ENCODE measurements at places on chromosomes 1 and 21.

DNA sequence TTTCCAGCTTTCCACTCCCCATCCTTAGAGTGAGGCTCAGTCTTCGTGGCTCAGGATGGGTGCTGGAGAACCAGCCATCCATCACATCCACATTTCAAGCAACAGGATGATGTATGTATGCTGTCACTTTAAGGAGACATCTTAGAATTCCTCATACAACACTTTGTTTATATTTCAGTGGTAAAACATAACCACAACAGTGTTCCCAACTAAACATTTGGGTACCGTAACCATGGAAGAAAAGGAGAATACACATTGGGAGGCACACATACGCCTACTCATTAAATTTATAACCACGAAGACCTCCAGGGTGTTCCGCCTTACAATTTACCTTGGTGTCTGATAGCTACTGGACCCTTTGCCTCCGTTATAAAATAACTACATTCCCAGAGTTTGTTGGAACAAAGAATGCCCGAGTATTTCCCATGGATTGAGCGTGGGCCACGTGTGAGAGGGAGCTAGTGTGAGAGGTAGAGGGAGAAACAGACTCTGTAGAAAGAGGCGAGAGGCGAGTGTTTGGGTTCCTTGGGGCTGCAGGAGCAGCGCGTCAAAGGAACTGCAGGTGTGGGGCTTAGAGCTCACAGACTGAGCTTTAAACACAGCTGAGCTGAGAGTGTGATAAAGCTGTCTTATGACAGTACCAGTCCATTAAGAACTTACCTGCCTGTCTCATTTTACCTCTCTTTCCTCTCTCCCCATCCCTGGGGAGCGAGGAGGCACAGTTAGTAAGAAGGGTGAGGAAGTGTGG lies 111.5 kb upstream of the USP24 start:
- peaks cover 3% of the 10 kb centered on the region for H3K4me1 ChIP-seq
- H3K4me3 ChIP-seq, result no peak overlapping the region
- H3K27ac ChIP-seq, result no peak overlapping the region
- H3K27me3 ChIP-seq, result peaks cover 21% of the 10 kb centered on the region
- DNase-seq, result no peak

DNA sequence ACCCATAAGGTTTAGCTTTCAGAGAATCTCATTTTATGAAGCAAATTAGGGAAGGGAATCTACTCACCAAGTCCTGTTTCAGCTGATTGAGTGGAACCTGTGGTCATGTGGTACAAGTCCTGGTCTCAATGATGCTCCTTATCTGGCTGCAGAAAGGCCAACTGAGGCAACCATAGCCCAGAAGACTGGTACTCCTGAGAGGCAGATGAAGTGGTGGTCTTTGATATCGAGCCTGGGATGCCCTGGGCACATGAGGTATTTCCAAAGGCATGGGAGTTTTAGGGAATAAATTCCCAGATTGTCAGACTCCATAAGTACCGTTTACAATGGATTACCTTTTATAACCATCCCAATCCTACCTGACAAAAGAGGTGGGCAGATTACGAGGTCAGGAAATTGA lies 3.3 kb downstream of the MX1 start:
- H3K36me3 ChIP-seq, result peaks cover 5% of the 10 kb centered on the region
- no peak overlapping the region for H3K27ac ChIP-seq
- peaks cover 15% of the 10 kb centered on the region for H3K4me1 ChIP-seq

DNA sequence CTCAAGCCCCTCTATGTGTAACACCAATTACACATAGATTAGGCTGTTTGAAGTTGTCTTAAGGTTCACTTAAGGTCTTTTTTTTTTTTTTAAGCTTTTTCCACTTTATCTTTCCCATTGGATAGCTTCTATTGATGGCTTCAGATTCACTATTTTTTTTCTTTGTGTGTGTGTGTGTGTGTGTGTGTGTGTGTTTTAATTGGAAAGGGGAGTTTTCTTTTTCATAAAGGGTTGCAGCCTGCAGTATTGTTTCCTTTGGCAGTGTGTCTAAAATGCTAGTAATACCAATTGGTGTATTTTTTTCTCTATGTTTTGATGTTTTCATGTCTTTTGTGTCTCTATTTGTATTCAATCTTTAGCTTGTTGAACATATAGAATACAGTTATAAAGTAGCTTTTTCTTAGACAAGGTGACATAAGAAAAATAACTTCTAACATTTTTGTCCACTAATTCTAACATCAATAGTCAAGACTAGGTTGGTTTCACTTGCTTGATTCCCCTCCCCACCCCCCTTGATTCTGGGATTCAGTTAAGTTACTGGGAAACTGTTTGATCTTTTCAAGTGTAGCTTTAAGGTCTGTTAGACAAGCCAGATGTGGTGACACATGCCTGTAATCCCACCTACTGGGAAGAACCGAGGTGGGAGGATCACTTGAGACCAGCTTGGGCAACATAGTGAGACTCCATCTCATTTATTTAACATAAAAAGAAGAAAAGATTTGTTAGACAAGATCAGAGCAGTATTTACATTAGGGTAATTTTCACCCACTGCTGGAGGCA lies 21.4 kb downstream of the PRRC2C start:
- peak overlapping the region; percentile 79 for H3K4me3 ChIP-seq
- H3K27me3 ChIP-seq, result no peaks in the 10 kb centered on the region
- no peak for DNase-seq

- no peak overlapping the region for H3K27ac ChIP-seq
- no peaks in the 10 kb centered on the region for H3K4me1 ChIP-seq
- no peaks in the 10 kb centered on the region for H3K36me3 ChIP-seq
- H3K4me3 ChIP-seq, result no peak overlapping the region
- no peak for DNase-seq
- H3K27me3 ChIP-seq, result no peaks in the 10 kb centered on the region
These were observed 62.4 kb upstream of the TNFSF18 start for GRCh38 chr1:173113015-173113741.

DNA sequence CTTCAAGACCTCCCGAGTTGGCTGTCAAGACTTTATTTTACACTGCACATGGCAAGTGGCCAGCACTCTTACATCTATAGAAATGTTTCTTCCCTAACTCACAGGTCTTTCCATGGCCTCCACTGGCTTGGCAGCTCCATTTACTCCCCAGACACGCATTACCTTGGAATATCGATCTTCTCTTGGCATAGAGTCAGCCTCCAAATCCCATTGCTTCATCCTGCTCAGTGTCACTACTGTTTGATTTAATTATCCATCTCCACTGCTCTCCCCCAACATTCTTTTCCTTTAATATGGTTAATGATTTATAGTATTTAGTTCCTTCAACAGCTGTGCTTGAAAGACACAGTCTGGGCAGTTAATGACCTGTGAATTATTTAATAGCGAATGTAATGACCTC lies 241.2 kb upstream of the MAP1LC3C start:
- no peaks in the 10 kb centered on the region for H3K27me3 ChIP-seq
- DNase-seq, result no peak
- H3K4me3 ChIP-seq, result no peak overlapping the region

DNA sequence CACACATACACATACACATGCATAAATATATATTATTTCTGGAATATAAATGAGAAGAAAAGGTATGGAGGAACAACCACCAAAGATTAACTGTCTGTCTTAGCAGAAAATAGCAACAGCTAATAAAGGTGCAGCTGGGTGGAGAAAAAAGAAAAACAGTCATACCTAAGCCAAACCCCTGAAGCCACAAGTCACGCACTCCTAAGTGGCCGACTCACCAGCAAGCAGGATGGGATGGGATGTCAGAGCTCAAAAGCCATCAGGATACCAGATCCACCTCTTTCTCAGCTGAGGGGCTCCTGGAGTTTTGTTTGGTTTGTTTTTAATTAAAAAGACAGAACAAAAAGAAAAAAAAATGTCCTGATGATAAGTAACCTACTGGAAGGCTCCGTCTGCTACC lies 64.7 kb upstream of the HIVEP3 start:
- H3K27ac ChIP-seq, result no peak overlapping the region
- peaks cover 4% of the 10 kb centered on the region for H3K36me3 ChIP-seq

DNA sequence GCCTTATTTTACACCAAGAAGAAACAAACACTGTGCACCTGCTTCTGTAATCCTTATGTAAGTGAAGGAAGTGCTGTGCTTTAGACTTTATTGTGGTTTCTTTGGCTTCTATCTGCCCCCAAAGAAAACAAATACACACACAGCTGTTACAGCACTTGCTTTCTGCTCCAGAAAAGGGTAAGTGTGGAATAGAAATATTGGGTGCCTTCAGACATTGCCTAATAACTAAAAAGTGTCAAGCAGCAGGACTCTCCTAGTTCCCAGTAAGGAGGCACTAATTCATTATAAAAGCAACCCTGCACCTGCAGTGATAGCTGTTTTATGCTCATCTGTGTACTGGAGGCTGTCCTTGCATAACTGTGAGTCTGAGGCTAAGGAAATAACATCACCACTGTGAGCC lies 23.4 kb upstream of the PRRX1 start:
- H3K36me3 ChIP-seq, result no peaks in the 10 kb centered on the region
- no peak overlapping the region for H3K27ac ChIP-seq
- no peak for DNase-seq
- peaks cover 5% of the 10 kb centered on the region for H3K4me1 ChIP-seq
- peaks cover 6% of the 10 kb centered on the region for H3K27me3 ChIP-seq
- H3K4me3 ChIP-seq, result no peak overlapping the region

DNA sequence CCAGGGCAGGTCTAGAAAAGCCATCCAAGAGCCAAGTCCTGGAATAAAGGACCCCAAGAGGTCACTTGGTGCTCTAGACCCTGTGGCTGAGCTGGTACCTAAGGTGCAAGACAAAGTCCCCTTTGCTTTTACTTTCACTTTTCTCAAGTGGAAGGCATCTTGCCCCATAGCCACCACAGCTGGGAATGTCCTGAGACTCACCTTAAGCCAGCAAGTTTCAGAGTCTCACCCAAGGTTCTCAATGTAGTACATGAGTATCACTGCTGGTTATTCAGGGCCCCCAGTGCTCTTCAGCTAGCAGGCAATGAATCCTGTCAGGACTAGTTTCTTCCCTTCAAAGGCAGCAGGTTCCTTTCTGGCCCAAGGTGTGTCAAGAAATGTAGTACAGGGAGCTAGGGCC lies 67.5 kb downstream of the UROD start:
- DNase-seq, result no peak
- H3K4me1 ChIP-seq, result peaks cover 3% of the 10 kb centered on the region
- H3K4me3 ChIP-seq, result no peak overlapping the region
- H3K36me3 ChIP-seq, result peaks cover 10% of the 10 kb centered on the region

DNA sequence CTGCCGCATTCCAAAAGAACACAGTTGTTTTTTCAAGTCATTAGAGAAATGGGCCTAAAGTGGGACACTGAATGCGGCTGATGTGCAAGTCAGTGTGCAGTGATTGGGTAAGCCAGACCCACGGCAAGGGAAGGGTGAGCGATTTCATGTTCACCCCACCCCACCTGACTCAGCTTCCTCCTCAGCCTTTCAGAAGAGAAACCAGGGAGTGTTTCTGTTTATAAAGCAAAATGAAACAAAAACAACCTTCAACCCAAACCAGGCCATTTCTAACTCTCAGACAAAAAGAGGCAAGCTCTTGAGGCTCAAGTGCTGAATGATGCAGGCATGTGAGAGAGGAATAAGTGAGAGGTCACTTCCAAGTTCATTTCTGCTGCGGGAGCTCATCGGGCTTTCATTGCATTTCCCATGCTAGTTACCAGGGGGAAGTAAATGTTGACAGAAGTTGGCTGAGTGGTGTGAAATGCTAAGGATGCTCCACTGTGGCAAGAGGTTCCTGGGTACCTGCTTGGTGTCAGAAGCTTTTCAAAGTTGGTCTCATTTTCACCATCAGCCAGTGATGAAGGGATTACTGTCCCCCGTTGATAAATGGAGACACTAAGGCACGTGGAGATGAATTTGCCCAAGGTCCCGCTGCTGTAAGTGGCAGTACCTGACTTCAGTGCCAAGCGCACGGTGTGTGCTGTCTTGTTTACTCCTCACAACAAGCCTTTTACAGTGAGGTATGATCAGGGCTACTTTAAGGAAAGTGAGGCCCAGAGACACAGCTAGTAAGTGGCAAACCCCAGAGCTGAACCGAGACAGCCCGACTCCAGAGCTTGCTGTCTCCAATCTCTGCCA lies 29.1 kb downstream of the STPG1 start:
- peak overlapping the region; percentile 83 for H3K27ac ChIP-seq
- peaks cover 15% of the 10 kb centered on the region for H3K4me1 ChIP-seq
- peak overlapping the region; percentile 28 for H3K4me3 ChIP-seq
- DNase-seq, result no peak

DNA sequence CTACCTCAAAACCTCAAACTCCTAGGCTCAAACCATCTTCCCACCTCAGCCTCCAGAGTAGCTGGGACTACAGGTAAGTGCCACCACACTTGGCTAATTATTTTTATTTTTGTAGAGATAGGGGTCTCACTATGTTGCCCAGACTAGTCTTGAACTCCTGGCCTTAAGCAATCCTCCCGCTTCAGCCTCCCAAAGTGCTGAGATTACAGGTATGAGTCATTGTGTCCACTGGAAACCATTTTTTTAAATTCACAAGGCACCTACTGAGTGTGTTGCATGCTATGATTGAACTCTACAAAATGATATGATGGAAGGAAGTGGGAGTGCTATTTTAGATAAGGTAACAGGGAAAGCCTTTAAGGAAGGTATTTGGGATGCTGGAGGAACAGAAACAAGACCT lies 41.8 kb upstream of the RCOR3 start:
- DNase-seq, result no peak
- H3K36me3 ChIP-seq, result peaks cover 2% of the 10 kb centered on the region
- H3K27me3 ChIP-seq, result peaks cover 13% of the 10 kb centered on the region

DNA sequence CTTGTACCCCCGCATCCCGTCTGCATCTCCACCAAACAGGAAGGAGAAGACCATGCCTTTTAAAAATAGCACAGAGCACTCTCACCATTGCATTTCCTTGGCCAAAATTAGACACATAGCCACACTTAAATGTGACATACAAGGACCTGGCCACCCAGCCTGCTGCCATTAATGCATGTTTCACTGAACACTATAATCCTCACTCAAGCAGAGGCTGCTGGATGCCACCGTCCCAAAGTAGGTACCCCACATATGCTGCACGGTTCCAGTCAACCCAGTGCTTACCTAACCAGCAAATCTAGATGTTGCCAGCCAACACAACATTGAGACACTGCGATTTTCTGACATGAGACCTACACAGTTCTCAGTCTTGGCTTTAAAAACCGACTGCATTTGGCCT lies 107.7 kb downstream of the ADSS2 start:
- H3K36me3 ChIP-seq, result no peaks in the 10 kb centered on the region
- H3K4me1 ChIP-seq, result no peaks in the 10 kb centered on the region
- H3K27ac ChIP-seq, result no peak overlapping the region
- DNase-seq, result no peak
- peaks cover 10% of the 10 kb centered on the region for H3K27me3 ChIP-seq

DNA sequence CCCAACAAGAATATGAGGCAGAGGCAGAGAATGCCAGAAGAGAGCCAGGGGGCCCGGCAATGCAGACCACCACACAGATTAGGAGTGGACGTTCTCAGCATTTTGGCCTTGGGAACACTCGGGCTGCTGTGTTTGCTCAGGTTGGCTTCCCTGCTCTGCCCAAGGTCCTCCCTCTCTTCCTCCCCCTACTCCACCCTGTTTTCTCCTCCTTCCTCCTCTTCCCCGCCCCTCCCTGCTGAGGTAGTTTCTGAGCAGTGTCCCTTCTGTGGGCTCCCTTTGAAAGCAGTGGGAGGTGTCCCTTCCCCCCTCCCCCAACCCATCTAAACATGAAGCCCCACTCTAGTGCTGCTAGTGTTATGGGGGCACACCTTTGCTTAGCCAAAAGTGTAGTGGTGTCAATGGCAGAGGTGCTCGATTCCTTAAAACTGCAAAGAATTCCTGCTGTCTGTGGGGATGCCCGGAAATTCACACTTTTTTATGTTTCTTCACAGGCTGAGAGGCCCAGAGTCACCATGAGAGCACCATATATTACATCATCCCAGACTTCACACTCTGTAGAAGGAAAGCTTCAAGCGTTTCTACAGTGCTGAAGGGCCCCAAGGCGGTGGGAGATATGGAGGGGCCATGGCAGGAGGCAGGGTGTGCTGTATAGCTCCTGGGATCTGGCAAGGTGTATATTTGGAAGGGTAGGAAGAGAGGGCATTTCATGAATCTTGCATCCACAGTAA lies at the start of gene HHIPL2:
Gene HHIPL2, minus strand, starts transcription at position 161 of the 728 bp plus-strand sequence. Its CDS starts 60 bp downstream, at position 101.
- no peak within 1 kb of the TSS for H3K27ac ChIP-seq
- no peak for DNase-seq
- H3K27me3 ChIP-seq, result peaks cover 25% of the 10 kb centered on the region
- no peaks in the 10 kb centered on the region for H3K4me1 ChIP-seq
